ENCODE measurements at places on chromosomes 3 and 15.

DNA sequence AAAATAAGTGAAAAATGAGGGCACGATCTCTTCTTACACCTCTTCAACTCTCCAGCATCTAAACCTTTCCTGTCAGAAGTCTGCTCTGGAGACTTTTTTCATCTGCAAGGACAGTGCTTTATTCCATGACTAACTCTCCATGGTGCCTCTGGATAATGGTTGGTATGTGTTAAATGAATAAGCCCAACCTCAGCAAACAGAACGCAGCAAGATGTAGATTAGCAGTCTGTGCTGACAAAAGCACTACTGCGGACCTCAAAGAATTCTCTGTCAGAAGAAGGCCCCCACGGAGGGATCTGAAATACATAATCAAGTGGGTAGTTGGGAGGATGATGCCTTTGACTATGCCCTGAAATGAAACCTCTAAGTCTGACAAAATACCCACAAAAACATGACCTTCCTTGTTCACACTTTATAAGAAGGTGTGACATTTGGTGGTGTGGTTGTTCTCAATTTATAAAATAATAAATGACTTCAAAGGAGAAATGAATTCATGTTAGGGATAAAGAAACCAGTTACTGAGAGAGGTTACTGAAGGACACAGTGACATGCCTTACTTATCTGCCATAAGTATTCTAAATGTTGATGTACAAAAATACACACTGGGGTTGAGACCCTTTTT, 43.2 kb upstream of the ADCY5 start:
- no peak for DNase-seq

DNA sequence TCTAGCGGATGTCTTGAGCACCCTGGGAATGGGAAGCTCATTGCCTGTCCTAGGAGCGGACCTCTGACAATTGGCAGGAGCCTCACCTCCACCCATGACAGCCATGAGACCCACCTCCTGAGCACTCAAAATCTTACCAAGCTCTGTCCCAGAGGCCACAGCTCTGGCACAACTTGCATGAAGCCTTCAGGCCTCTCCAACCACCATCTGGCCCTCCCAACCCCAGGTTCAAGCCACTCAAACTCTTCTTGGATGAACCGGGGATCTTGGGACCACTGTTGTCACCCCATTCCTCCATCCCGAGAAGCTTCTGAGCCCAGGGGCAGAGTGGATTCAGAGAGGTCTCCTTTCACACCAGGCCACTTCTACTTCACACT, 1.5 kb downstream of the VIPR1 start:
- no peak for DNase-seq

DNA sequence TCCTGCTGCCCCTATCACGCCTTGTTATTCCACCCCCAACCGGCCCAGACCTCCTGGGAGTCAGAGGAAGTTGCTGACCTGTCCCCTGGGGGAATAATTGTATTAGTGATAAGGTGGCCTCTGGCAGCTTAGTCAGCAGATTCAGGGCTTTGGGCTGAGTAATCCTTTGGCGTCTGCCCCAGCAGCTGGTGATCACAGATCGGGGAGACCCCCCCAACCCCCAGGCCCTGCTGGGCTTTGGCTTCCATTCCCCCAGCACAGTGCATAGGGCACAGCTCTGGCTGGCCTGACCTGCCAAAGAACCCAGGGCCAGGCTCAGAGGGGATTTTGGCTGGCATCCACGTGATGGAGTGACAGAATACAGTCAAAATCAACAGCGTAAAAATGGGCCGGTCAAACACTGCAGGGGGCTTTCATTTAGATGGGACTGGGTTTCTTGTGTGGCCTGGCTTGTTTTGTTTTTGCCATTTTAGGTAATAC, 3.9 kb upstream of the NR2E3 start:
- DNase-seq, result peak; percentile 12

GRCh38 chr3:179961703-179962078, 75.0 kb downstream of the PEX5L start:
- DNase-seq, result no peak

DNA sequence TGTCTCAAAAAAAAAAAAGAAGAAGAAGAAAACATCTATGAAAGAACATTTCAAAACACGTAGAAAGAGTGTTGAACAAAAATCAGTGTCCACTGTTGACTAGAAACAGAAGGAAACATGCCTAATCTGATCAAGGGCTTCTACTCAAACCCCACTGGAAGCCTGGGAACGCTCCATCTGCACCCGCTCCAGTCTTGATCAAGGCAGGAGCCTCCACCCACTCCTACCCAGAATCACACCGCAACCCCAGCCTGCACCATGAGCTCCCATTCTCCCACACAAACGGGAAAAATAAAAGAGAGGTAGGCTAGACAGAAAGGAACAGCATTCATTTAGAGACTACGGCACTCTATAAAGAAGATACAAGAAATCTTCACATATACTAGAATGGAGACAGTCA, 40.9 kb upstream of the OCA2 start:
- DNase-seq, result no peak

- DNase-seq, result no peak
These were observed 703.7 kb downstream of the CADM2 start for GRCh38 chr3:85662462-85662861.

DNA sequence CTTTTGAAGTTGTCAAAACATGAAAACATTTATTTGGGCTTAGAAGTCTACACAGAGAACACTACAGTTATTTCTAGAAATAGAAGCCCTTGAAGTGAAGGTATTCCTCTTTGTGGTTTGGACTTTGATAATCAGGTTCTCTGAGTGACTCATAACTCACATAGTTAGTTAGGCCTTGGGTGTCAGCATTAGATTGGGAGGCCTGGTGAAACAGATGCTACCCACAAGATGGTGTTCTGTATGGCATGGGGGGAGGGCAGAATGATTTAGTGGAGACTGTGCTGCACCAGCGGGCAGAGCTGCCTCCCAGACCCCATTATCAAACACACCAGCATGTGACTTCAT, 108.9 kb upstream of the ETV5 start:
- no peak for DNase-seq

- no peak for DNase-seq
These were observed 3.4 kb upstream of the DGKG start for GRCh38 chr3:186365202-186365974.

- no peak for DNase-seq
These were observed 23.6 kb downstream of the VGLL4 start for GRCh38 chr3:11619946-11620652.

DNA sequence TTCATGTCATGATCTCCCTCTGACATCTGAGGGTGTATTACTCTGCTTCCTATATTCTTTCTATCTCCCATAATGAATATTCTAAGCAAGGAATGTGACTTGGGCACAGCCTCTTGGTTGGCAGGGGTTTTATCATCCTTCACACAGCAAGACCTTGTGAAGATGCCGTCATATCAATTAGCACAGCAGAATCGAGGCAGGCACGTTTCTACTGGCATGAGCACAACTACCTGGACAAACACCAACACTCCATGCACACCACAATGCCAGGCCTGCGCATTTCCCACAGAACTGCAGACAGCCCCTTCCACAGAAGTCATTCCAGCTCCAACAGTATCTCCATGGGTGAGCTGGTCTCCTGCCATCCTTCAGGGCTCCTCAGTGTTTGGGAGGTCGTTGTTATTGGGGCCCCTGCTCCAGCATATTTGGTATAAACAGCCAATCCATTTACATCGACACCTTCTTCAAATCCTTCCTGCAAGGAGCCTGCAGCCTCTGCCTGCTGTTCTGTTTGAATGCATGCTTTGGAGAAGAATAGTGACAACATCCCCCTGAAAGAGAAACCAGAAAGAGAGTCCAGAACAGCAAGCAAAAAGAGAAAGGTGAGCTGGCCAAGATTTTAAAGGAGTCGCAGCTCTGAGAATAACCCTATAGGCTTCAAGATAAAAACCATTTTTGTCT, 275.5 kb downstream of the SHOX2 start:
- no peak for DNase-seq
